ENCODE measurements at places on chromosomes 6 and 20. TPM values are rescaled to one million over a fixed set of nuclear protein-coding genes. Genes with fewer than 3 reads are reported as not detected.

Gene EDEM2
- 17.4 TPM for polyA plus RNA-seq

Gene COL21A1
- polyA plus RNA-seq, result 92.7 TPM

Gene CST2
- not detected for polyA plus RNA-seq

Gene LAMA4
- 90.1 TPM for polyA plus RNA-seq

Gene PTCRA
- polyA plus RNA-seq, result 0.41 TPM

Gene SMPDL3A
- polyA plus RNA-seq, result 13.4 TPM

Gene NCOA5
- 60.7 TPM for polyA plus RNA-seq

Gene ZNF391
- polyA plus RNA-seq, result 14.6 TPM

Gene CEBPB
- 4.9 TPM for polyA plus RNA-seq

Gene TFAP2D
- not detected for polyA plus RNA-seq

Gene PROKR2
- polyA plus RNA-seq, result not detected

Gene SPDEF
- polyA plus RNA-seq, result not detected

Gene RNF144B
- polyA plus RNA-seq, result 16.5 TPM

Gene CD93
- 39.1 TPM for polyA plus RNA-seq

Gene HLA-DMB
- polyA plus RNA-seq, result 53.3 TPM

Gene CCM2L
- 7.0 TPM for polyA plus RNA-seq

Gene DACT2
- 25.0 TPM for polyA plus RNA-seq

Gene C6orf52
- polyA plus RNA-seq, result 4.7 TPM

Gene RNASET2
- 58.5 TPM for polyA plus RNA-seq

Gene MAP3K4
- polyA plus RNA-seq, result 55.0 TPM

Gene GGTLC1
- polyA plus RNA-seq, result not detected

Gene RFX6
- 0.10 TPM for polyA plus RNA-seq
